ENCODE measurements at places on chromosomes 1 and 21. TPM values are rescaled to one million over a fixed set of nuclear protein-coding genes. Genes with fewer than 3 reads are reported as not detected.

The ADAMTS1 gene
- total RNA-seq, result 0.22 TPM

The L1TD1 gene
- not detected for total RNA-seq

The NKAIN1 gene
- total RNA-seq, result 1.1 TPM

The PAPPA2 gene
- total RNA-seq, result not detected

The FMN2 gene
- total RNA-seq, result 3.7 TPM

The PLA2G2D gene
- total RNA-seq, result not detected

The BATF3 gene
- 37.7 TPM for total RNA-seq

The AMY1A gene
- not detected for total RNA-seq

The ADAM30 gene
- not detected for total RNA-seq

All from A549 treated with GW870086 at 1 μM for 4 hours (cell line).